ENCODE measurements at places on chromosomes 16 and 17. TPM values are rescaled to one million over a fixed set of nuclear protein-coding genes. Genes with fewer than 3 reads are reported as not detected.

The MT1G gene
- 1,230 TPM for total RNA-seq

The PPY gene
- not detected for total RNA-seq

The CCL1 gene
- total RNA-seq = not detected

The MIEF2 gene
- 7.6 TPM for total RNA-seq

The MPP3 gene
- total RNA-seq = 1.8 TPM

The BLTP2 gene
- 38.3 TPM for total RNA-seq

The TM4SF5 gene
- 209 TPM for total RNA-seq

The GDPD1 gene
- 3.2 TPM for total RNA-seq

The KRTAP4-9 gene
- total RNA-seq = not detected

The C17orf113 gene
- 0.42 TPM for total RNA-seq

DNA sequence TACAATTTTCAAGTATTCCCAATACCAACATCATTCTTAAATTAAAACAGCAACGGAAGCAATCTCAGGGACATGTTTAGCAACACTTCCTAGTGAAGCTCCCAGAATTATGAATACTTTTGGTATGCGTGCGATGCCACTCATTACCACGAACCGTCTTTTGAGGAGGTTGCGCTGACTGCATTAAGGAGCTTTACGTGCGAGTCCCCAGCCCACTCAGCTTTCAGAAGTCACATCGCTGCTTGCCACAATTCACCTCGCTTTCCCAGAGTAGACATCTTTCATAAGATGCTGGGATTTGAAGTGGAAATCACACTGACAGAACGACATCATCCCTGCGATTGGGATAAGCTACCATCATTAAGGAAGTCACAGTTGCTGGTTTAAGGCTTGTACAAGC lies 441.6 kb upstream of the HSBP1 start:
- DNase-seq = no peak

- no peak for DNase-seq
Observed at GRCh38 chr16:16917191-16917785, 538.3 kb downstream of the NPIPA7 start.

DNA sequence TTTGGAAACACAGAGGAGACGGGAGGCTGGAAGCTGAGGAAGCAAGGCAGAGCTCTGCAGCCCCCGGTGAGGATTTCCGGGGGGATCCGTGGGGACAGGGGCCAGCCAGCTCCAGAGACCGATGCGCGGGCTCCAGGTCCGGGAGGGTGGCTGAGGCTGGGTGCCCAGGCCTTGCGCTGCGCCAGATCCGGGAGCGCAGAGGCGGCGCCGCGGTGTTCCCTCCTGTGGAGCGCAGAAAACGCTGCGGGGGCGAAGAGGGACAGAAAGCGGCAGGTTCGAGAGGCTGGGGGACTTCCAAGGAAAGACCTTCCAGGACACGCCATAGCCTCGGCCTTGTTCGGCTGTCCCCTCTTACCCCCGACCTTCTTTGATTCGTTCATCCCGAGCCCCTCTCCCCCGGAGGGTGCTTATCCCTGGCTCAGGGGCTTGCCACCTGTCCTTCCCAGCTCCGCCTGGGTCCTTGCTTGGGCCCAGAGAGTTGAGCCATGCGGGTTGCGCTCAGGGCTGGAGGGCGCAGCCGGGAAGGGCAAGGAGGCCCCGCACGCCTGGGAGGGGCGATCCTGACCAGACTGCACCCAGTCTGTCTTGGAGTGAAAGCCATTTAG lies 697 bp upstream of the SHISA9 start:
- no peak for DNase-seq

DNA sequence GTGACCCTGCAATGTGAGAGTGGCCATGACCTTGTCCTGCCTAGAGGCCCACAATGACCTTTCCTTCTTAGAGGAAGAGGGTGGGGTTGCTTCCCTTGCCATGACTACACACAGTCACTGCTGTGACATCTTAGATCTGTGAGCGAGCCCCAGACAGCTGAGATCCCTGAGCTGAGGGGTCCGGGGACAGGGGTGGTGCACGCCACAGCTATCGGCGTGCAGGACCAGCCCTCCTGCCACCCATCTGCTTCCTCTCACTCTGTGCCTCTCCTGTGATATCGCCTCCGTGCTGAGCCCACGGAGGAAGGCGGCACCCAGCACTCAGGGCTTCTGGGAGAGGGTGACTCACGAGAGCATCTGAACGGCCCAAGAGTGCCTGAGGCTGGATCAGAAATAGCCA lies 35.2 kb downstream of the KIAA0513 start:
- DNase-seq = no peak

GRCh38 chr16:28064150-28064549 lies 636 bp upstream of the GSG1L start:
- DNase-seq = no peak

- DNase-seq = no peak
Observed at GRCh38 chr16:80158766-80159165, 382.0 kb upstream of the DYNLRB2 start.

GRCh38 chr16:24309258-24310142 lies 53.4 kb downstream of the CACNG3 start:
- DNase-seq = peak; percentile 27

DNA sequence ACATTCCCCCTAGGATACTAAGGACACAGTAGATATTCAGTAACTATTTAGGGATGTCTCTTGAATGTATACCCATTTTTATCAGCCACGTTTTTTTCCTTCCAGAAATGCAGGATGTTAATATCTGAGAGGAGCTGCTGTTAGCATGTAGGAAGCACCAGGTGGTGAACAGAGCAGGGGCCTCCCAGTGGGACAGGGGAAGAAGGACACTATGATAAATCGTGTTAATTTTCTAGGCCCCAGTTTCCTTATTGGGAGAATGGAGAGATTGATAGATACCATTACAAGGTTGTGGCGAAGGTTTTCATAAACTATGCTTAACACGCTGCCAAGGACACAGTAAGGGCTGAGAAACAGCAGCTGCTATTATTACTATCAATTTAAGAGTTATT lies 45.4 kb downstream of the PRSS54 start:
- DNase-seq = no peak

- peak; percentile 21 for DNase-seq
Observed at GRCh38 chr17:80881306-80881705, 110.3 kb upstream of the CHMP6 start.

GRCh38 chr17:56510554-56511342 lies 82.8 kb upstream of the NOG start:
- no peak for DNase-seq

- no peak for DNase-seq
Observed at GRCh38 chr16:4388271-4389021, 16.8 kb downstream of the VASN start.

DNA sequence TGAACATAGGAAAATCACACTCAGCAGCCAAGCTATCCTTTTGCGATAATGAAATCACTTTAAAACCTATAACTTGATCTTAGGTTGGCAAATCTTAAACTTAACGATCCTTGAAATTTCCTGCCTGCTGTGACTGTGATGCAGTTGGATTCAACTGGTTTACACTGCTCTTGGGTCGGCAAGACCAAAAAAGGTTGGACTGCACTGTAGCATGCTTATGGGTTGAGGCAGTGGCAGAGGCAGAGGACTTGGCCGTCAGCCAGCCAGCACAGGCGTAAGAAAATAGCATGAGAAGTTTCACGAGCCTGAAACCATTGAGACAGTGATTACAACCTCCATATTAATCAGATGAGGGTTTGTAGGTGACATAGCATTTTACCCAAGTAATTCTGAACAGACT lies 21.4 kb downstream of the WSB1 start:
- no peak for DNase-seq

GRCh38 chr17:27379888-27380533 lies 76.2 kb upstream of the KSR1 start:
- peak; percentile 59 for DNase-seq
